Stimulated activated CD4-positive, alpha-beta T cell treated with anti-CD3 and anti-CD28 coated beads, TNF-alpha, amount 100 ng/mL, for 1 hour (primary cell): ENCODE measurements at places on chromosomes 1 and 21.

- no peak for DNase-seq
These were observed 1.0 kb upstream of the CRTC2 start for GRCh38 chr1:153959454-153959853.

- DNase-seq, result no peak
These were observed 272.9 kb downstream of the RWDD3 start for GRCh38 chr1:95506736-95507414.

DNA sequence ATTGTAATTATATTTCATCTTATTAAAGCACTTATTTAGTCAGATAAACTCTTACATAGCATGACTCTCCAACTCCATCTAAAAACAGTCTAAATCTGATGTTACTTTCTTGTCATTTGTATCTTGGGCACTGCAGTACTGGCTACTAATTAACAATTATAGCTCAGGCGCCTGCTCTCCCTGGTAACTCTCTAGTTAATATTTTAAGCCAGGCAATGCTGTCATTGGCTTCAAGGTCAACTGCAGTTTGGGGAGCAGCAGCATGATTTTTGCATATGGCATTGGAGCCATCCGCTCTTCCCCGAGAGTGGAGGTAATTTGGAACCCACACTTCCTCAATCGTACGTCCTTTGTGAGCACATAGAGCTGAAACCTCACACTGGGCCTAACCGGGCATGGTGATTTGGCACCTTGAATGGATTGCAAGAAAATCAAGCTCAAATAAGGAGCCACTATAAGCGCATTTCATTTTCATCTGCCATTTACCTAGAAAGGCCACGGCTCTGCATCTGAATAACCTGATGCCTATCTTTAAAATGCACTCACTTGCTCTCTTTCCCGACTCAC lies 187.7 kb downstream of the KAZN start:
- no peak for DNase-seq

DNA sequence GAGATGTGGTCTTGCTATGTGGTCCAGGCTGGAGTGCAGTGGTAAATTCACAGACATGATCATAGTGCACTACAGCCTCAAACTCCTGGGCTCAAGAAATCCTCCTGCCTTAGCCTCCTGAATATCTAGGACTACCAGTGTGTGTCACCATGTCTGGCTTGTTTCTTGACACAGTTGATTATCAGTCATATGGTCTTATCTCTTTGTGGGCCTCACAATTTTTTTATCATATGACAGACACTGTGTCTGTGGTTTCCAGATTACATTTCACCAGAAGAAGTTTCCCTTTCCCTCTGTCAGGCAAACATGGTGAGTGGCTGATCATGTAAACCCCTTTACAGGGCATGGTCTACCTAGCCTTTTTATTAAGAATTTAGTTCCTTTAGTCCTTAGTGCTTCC lies 96.1 kb downstream of the HFM1 start:
- DNase-seq, result no peak

- DNase-seq, result no peak
These were observed 79.0 kb downstream of the RUNX1 start for GRCh38 chr21:34970167-34970500.

GRCh38 chr1:192601143-192601542 lies 25.6 kb downstream of the RGS1 start:
- DNase-seq, result no peak

DNA sequence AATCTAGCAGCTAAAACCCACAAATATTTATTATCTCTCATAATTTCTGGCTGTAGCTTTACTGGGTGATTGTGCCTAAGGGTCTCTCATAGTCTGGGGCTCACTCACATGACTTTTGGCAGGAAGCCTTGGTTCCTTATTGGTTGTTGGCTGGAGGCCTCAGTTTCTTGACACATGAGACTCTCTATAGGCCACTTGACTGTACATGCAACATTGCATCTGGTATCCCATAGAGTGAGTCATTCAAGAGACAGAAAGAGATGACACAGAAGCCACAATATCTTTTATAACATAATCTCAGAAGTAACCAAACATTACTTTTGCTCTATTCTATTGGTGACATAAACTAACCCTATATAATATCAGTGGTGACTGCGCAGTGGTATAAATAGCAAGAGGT lies 128.5 kb upstream of the HNRNPU start:
- DNase-seq, result no peak

DNA sequence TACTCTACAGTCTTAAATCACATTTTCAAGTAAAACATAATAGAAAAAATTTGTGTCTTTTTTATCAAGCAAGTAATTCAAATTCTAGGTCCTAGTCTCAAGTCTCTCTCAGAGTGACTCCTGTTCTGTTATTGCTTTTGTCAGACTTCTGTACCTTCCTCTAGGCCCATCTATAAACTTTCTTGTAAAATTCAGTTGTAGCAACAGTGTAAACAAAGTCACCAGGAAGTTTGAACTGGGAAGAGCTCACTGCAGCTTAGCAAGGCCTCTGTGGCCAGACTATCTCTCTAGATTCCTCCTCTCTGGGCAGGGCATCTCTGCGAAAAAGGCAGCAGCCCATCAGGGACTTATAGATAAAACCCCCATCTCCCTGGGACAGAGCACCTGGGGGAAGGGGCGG lies 13.5 kb upstream of the ZNF678 start:
- DNase-seq, result no peak

DNA sequence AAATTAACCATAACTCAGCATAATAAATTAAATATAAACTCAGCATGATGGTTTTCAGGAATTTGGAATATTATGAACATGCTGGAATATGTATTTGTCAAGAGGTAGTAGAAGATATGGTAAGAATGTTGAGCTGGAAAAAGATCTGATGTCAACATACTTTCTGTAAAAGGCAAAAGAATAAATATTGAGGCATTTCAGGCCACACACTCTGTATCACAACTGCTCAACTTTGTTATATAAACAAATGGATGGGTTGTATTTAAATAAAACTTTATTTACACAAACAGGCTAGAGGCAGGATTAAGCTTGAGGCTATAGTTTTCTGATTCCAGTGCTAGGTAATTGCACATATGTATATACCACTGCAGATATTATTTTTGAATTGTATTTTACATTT lies 1409.4 kb downstream of the MRPL39 start:
- no peak for DNase-seq

DNA sequence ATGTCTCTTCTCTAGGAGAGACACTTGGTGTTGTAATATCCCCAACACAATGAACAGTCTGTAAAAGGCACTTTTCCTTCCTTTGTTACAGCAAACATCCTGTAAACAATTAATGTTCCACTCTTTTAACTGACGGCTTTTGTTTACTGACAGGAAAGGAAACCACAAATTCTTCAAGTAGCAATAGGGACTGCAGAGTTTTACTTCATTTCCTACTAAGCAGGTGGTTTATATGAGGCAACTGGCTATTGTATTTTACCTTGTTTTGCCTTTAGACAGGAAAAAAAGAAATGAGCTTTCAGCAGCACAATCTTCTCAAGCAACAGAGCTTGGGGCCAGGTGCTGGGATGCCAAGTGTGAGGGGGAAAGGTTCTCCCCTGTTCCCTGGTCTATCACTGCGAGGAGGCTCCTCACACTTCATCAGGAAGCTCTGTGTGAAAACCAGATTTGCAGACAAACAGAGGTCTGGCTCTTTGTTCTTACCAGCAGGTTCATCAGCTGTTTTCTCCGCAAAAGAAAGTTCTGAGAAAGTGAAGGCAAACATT lies 51.2 kb downstream of the SIPA1L2 start:
- DNase-seq, result no peak
